ENCODE measurements at places on chromosomes 6 and 20.

DNA sequence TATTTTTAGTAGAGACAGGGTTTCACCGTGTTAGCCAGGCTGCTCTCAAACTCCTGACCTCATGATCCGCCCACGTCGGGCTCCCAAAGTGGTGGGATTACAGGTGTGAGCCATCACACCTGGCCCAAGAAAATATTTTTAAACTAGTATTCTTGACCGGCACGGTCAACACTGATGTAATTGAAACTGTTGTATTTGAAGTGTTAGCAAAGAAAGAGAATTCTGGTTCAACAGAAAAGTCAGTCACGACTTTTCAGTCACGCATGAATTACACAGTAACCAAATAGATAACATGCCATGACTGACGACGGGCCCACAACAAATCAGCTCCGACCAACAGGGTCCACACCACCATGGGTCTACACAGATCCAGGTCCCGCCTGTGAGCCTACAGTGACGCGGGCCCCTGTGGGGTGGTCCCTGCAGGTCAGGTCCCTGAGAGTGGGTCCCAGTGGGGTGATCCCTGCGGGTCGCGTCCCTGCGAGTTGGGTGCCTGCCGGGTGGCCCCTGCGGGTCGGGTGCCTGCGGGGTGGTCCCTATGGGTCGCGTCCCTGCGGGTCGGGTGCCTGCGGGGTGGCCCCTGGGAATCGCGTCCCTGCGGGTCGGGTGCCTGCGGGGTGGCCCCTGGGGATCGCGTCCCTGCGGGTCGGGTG, 1.0 kb downstream of the GMEB2 start:
- DNase-seq = no peak

DNA sequence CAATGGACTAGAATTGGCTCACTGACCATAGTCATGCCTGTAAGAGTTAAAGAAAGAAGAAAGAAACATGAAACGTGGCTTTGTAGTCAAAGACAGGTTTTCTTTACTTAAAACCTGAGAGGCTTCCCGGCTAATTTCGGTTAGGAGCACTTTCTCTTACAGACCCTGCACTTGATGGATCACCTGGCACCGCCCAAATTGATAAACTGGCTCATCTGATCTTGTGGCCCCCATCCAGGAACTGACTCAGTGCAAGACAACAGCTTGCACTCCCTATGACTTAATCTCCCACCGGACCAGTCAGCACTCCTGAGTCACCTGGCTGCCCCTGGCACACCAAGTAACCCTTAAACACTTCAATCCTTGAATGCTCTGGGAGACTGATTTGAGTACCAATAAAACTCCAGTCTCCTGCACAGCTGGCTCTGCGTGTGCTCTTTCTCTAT, 12.3 kb downstream of the TMEM14B start:
- peak; percentile 79 for DNase-seq

DNA sequence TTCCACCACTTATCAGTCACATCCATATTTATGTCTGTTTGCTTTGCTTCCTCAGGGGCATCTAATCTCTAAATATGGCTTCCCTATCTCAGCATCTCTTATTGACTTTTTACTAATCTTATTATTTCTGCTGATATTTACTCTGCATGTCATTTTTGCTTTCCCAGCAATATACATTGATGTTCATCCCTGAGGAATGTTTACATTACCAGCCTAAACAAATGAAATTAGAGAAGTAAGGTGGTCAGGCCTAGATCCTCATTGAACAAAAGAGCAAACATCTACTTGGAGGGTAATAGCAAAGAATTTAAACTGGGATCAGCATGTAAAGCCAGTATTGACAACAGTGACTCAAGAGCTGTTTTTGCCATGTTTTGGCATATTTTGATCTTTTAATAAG, 546.4 kb downstream of the MMUT start:
- DNase-seq = no peak

DNA sequence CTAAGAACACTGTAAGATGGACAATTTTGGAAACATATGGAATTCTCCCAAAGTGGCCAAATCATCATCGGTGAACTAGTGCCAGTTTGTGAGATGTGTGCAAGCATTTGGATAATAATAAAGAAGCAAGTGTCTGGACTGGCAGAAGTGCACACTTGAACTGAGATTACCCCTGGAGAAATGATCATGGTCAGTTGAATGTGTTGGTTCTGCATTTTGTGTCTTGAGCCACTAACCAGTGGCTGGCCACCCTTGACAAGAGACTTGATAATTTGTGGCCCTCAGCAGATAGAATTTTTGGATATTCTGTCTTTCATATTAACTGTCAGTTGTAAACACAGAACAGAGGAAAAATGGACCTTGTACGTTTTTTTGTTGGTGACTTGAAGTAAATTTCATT, 37.4 kb downstream of the CITED2 start:
- no peak for DNase-seq

DNA sequence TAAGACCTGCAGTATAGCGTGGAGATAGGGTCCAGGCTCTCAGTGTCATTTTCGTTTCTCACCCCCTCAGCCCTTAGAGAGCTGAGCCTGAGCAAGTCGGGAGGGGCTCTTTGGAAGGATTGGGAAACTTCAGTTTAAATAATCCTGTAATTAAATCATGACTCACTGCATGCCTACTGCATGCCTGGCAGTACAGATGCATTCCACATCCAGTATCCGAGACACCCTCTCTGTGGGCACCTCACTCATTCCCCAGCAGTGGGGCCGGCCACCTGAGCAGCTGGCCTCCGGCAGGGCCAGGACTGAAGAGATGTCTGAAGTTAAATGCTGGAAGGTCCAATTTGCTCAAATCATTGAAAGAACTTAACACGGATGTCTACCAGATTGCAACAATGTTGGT, 316.6 kb downstream of the THBS2 start:
- no peak for DNase-seq

- no peak for DNase-seq
Observed at GRCh38 chr6:161511447-161512095, 237.7 kb upstream of the AGPAT4 start.

GRCh38 chr6:168196881-168197635, 118.0 kb upstream of the FRMD1 start:
- no peak for DNase-seq

GRCh38 chr6:14092838-14093789, 24.5 kb upstream of the CD83 start:
- no peak for DNase-seq

- DNase-seq = peak; percentile 98
Observed at GRCh38 chr6:158660333-158660754, 10.5 kb downstream of the SYTL3 start.

DNA sequence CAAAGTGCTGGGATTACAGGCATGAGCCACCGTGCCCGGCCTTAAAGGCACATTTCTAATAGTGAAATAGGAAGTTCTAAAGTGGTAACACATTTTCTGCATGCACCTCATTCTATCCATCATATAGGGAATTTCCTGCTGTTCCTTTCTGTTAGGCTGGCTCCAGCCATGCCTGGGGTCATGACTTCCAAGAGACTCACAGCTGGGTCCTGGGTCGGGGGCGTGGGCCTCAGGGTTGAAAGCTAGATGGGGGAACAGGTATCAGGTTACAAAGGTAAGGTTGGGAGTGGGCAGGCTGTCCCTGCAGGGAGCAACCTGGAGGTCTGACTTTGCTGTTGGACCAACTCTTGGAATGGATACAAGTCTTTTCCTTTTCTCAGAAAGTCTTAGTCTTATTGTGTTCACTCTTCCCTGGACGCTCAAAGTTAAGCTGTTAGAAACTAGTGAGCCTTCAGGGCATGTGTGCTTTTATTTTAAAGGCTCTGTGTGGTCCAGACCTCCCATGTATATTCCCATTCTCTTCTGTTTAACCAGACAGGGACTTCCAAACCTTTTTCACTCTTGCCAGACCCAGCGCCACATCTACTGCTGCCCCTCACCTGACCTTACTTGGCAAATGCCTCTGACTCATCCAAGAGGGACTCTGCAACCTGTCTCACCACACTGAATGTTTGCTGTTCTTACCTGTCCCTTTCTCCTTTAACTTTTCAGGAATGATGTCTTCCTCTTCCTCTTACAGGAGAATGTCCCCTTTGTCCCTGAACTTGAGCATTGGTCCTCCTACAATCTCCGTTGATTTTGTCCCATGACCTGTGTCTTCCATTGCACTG, 64.4 kb downstream of the TMEM170B start:
- DNase-seq = no peak

DNA sequence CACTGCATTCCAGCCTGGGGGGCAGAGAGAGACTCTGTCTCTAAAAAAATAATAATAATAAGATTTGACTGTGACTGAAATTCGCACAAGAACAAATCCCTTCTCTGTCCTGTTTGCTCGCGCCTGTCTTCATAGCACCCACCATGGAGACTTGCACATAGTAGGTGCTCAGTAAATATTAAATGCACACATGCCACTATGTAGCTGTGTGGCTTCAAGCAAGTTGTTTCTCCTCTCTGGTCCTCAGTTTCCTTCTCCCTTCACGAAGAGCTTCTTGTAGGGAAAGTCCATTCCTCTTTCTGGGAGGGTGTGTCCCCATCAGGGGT, 15.4 kb upstream of the PTGIS start:
- DNase-seq = no peak

DNA sequence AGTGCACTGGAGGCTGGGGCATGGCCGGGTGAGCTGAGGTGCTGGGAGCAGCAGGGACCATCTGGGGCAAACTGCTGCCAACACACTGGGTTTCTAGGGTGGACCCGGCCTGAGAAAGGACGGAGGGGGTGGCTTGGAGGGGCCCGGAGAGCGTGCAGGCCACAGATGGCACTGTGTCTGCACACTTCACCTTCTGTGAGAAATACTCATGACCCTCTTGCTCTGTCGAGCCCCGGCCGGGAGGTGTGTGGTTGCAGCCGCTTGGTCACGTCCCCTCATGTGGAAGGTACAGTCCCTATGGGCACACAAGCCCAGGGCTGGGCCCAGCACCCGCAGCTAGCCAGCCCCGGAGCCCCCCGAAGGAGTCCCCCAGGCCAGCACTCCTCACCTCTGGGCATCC, 59.7 kb downstream of the RBM38 start:
- DNase-seq = no peak

DNA sequence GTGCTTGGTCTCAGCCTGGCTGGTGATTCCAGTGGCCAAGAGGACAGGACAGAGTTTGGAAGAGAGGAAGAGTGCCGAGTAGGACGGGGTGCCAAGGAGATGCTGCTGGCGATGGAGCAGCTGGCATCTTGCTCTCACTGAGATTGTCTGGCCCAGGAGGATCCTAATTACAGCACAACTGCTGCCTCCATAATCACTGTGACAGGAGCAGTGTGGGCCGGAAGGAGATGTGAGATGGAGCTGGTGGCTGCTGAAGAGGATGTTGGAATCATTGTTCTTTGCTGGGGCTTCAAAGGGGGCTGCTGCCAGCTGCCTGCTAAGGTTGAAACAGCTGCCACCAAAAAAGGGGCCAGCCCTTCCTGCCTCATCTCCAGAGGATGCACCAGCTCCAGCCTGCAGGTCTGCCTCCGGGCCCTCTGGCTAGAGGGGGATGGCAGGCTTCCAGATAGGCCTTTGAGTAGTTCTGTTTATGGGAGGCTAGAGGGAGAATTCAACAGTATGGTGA, 214.4 kb downstream of the RNF144B start:
- peak; percentile 29 for DNase-seq

GRCh38 chr6:134910593-134910935, 39.3 kb downstream of the ALDH8A1 start:
- DNase-seq = no peak

DNA sequence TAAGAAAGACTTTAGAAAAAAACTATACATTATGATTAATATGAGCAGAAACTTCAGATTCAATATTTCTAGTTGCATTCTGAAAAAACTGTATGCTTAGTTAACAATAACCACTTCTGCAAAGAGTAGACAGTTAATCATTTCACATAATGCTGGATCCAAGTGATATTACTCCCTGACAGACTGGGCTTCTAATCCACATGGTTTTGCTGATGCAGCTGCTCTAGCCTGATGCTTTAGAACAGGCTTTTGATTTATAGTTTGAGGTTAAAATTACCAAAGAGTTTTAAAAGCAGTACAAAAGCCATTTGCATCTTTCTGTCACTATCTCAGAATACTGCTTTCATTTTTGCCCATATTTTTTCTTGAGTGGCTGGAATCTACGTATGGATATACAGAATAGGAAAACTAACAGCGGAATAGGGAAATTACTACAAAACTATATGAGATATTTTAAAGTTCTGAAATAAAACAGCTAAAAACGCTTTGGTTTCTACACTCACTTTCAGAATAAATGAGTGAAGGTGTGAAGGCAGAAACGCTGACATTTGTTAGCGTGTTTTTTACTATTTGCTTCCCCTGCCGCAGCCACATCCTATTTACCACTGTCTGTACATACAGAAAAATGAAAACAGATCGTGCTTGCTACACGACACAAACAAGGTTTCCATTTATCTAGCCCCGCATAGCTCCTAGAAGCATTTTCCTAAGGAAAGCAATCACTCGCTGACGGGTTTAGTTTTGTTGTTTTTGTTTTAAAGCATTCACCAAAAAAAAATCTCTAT, 61.7 kb downstream of the METTL24 start:
- no peak for DNase-seq

DNA sequence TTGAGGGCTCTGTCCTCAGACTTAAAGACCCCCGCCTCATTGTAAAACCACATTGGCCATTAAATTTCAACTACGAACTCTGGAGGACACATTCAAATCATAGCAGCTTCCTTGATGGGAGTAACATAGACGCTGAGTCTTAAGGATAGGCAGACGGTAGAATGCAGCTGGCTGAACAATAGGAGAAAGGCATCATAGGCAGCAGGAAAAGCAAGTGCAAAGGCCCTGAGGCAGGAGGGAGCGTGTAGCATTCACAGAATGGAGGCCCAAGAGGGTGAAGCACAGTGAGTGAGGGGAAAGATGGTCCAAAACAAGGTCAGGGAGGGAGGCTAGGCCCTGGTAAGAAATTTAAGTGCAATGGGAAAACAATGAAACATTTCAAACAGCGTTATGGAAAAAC, 8.6 kb upstream of the PFDN4 start:
- DNase-seq = no peak

DNA sequence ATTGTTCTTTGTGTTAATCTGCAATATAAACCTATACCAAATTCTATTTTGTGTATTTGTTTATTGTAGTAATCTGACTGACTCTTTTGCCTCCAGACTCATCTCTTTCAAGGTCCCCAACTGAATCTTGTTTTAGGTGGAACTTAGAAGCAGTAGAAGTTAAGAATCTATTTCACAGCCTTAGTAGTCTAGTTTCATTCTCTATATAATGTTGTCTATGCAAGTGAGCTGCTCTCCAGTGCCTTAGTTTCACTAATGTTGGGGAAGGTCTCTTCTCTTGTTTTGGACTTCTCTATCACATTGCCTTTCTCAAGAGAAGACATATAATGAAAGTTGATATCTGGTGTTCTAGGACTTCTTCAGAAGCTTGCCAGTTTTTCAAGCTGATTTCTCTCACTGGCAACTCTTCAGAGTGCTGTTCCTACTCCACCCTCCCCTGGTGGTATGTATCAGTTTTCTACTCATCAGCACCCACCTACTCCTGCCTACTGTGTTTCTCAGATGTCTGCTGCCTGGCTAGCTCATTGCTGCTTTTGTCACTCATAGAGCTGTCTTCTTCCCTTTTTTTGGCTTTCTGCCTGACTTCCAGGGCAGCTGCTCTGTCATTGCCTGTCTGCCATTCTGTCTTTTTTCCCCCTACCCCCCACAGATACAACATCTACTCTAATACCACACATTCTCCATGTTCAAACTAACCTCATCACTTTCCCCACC, 82.1 kb downstream of the PTPRA start:
- no peak for DNase-seq

- DNase-seq = no peak
Observed at GRCh38 chr6:155297669-155298068, 16.6 kb downstream of the TFB1M start.

- peak; percentile 24 for DNase-seq
Observed at GRCh38 chr6:55772730-55773129, 102.7 kb downstream of the BMP5 start.

GRCh38 chr6:168145747-168146596, 67.0 kb upstream of the FRMD1 start:
- no peak for DNase-seq

Measured in DMS79 treated with DMSO at 0.1 percent for 48 hours (cell line).